Activated T-cell treated with anti-CD3 and anti-CD28 coated beads, Interleukin-2, amount 50 U/mL, for 4 hours (primary cell): ENCODE measurements at places on chromosomes 2 and 18.

GRCh38 chr2:130836501-130837174, at the start of gene ARHGEF4:
ARHGEF4 (plus strand) TSS chr2:130836914; CDS start chr2:130836954, 40 bp downstream.
- no peak for DNase-seq

DNA sequence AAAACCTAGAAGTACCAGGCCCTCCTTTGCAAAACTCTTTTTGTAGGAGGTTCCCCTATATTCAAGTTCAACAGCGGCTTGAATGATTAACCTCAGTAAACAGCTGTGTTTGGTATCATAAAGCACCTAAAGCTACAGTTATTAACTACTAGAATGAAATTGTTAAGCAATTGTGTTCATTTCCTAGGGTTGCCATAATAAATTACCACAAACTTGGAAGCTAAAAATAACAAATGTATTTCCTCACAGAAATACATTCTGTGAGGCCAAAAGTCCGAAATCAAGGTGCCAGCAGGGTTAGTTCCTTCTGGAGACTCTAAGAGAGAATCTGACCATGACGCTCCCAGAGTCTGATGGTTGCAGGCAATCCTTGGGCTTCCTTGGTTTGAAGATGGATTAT, 202.1 kb upstream of the ACVR2A start:
- DNase-seq, result no peak

- DNase-seq, result no peak
Observed at GRCh38 chr2:28654663-28655320, 96.8 kb upstream of the PPP1CB start.

DNA sequence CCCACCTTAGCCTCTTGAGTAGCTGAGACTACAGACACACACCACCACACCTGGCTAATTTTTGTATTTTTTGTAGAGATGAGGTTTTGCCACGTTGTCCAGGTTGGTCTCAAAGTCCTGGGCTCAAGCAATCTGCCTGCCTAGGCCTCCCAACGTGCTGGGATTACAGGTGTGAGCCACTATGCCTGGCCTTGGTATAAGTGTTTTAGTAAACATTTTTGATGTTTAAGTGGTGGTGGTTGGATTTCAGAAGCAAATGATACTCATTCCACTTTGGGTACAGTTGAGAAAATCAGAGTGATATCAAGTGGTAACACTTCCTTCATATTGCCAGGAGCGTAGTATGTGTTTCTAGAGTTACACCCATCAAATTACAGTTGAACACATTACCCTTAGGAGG, 25.4 kb downstream of the ACADL start:
- DNase-seq, result no peak

- DNase-seq, result no peak
Observed at GRCh38 chr2:119259296-119259860, 35.7 kb downstream of the STEAP3 start.

- DNase-seq, result no peak
Observed at GRCh38 chr2:71669628-71670429, 216.5 kb downstream of the DYSF start.

GRCh38 chr18:37535968-37536367, 29.6 kb downstream of the CELF4 start:
- DNase-seq, result no peak

- DNase-seq, result no peak
Observed at GRCh38 chr2:161412346-161412745, 3.8 kb upstream of the TBR1 start.

GRCh38 chr2:23905155-23905554, 21.8 kb downstream of the ATAD2B start:
- no peak for DNase-seq

GRCh38 chr2:126994340-126994777, 95.7 kb downstream of the TEX51 start:
- DNase-seq, result no peak

GRCh38 chr2:172021074-172021931, 21.6 kb downstream of the METAP1D start:
- DNase-seq, result no peak

- DNase-seq, result no peak
Observed at GRCh38 chr2:112924821-112925220, 13.9 kb downstream of the IL37 start.

GRCh38 chr18:34128436-34128835, 96.3 kb downstream of the NOL4 start:
- DNase-seq, result no peak
